ENCODE measurements at places on chromosomes 4 and X.

DNA sequence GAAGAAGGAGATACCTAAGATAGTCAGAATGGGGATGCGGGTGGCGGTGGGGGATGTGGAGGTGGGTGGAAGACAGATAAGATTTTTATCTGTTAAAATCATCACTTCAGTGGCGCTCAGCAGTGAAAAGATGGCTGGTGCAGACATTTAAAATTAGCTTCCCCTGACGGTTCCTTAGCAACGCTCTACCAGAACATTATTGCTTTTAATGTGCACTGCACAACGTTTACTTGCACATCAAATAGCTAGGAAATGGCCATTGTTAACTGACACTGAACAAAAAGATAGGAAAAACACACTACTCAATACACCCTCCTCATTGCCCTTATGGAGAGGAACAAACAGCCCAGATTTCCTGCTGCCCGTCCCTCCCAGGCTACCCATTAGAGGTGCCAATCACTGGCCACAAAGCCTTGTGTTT, 61.0 kb upstream of the FTHL17 start:
- no peak for DNase-seq

- DNase-seq: no peak
Observed at GRCh38 chrX:16606142-16606720, 43.7 kb upstream of the S100G start.

DNA sequence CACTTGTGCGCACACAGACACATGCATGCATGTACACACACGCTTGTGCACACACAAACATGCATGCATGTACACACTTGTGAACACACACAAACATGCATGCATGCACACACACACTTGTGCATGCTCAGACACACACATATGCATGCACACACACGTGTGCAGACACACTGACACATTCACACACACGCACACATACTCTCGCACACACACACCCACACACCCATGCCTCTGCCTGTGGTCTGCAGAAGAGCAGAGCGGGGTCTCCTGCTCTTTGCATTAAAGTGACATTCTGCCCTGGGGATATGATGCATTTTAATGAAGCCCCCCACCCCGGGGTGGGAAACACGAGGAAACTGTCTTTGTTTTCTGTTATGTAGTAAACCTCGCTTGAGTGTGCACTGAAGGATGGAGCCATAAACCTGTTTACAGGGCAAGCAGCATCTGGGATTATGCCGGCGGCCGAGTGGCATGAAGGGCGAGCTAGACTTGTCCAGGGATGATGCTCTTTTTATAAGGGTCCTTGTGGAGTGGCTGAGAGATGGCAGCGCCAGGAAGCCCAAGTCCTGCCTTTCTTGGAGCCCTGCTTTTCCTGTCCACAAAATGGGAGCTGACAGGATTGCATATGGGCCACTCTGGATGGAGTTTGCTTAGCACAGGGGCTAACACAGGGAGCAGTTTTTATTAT, 17.8 kb downstream of the PSAPL1 start:
- no peak for DNase-seq

- DNase-seq: no peak
Observed at GRCh38 chr4:7293703-7294102, 101.4 kb downstream of the SORCS2 start.

GRCh38 chr4:4968161-4968725, 51.0 kb downstream of the CYTL1 start:
- DNase-seq: no peak

DNA sequence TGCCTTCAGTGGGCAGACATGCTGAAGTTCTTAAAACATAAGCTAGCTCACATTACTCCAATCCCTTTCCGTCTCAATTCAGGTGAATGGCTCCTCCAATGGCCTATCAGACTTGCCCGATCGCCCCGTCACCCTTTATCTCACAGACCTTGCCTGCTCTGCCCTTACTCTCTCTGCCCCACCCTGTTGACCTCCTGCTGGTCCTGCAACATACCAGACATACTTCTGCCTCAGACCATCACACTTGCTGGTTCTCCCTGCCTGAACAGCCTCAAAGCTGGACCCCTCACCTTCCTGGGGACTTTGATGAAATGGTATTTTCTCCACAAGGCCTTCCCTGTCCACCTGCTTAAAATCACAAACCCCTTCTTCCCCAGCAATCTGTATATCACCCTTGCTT, 340.1 kb upstream of the NR3C2 start:
- DNase-seq: no peak

GRCh38 chrX:46703980-46704379, 54.9 kb downstream of the SLC9A7 start:
- no peak for DNase-seq
